Anterior cingulate cortex (tissue), 58 donors: ENCODE measurements at places on chromosomes 5 and 9.

GRCh38 chr9:95131023-95131943 is 186.2 kb downstream of the FANCC start:
- DNase-seq, result peak; percentile 73

DNA sequence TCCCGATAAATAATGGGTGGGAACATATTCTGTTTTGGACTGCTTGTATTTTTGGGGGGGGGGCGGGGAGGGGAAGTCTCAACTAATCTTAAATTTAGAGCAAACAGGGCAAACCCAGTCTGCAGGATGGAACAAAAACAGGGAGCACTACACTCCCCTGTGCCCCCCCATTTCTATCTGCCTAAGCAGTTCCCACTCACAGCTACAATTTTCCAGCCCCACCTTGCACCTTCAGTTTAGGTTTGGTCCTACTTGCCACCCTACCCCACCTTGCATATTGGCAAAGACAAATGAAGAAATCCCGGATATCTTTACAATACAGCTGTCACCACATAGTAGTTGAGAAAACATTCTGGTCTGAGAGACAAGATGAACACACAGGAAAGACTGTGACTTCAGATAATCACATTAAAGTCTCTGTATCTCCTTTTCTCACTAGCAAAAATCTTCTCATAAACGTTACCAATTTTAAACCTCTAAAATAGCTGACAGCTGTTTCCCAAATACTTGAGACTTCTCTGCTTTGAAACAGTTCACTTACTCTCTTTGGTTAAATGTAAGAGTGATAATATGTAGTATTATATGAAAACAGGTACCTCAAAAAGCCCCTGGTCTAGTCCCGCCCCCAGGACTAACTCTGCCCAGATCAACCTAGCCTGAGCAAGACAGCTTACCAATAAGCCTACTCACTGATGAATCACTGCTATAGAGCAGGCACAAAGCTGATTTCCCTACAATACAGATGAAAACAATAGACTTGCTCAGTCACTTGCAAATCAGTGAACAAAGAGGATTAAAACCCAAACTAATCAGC is 5.2 kb upstream of the RAPGEF6 start:
- DNase-seq, result no peak

- no peak for DNase-seq
Observed at GRCh38 chr9:111348821-111349271, 18.8 kb upstream of the OR2K2 start.

DNA sequence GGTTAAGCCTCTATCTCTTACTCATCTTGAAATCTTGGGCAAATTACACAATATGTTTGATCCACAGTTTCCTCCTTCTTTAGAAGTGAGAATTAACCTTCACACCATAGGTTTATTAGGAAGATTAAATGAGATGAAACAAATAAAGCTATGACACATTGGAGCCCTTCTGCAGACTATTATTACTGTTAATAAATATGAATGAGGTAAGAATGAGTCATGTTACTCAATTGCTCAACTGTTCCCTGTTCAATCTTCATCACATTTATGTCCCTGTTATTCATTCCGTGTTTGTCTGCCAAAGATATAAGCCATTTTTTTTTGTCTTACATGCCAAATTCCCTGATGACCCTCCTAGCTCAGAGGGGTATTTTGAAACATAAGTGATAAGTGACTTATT is 52.1 kb upstream of the PAPPA start:
- no peak for DNase-seq

- DNase-seq, result no peak
Observed at GRCh38 chr9:28001096-28001495, 427.8 kb upstream of the C9orf72 start.

- no peak for DNase-seq
Observed at GRCh38 chr5:124212934-124213333, 533.5 kb downstream of the ZNF608 start.

DNA sequence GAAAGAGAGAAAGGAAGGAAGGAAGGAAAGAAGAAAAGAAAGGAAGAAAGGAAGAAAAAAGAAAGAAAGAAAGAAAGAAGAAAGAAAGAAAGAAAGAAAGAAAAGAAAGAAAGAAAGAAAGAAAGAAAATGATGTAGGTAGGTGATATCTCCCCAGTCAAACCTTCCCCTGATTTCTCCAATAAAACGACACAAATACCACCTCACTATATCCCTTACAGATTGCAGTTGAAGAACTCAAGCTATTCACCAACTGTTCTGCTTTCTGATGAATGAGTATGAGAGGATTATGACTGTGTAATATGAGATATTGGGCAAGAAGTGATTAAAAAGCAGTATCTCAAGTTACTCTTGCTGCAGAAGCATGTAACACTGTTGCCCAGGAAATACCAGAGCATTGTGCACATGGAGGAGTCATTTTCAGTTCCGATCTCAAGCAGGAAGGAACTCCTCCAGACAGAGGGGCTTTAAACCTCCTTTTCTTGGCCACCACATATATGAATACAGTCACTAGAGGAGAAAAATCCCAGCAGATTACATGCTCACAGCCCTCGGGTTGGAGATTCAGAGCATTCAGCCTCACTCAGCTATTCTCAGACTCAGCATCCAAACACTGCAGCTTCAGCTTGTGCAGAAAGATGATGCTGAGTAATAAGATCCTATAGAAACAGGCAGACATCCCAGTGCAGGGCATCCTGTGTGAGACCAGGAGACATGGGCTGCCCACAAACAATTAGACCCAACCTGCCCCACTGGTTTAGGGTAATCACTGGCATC is 61.4 kb downstream of the UGCG start:
- DNase-seq, result no peak
